ENCODE measurements at places on chromosomes 3 and 15.

DNA sequence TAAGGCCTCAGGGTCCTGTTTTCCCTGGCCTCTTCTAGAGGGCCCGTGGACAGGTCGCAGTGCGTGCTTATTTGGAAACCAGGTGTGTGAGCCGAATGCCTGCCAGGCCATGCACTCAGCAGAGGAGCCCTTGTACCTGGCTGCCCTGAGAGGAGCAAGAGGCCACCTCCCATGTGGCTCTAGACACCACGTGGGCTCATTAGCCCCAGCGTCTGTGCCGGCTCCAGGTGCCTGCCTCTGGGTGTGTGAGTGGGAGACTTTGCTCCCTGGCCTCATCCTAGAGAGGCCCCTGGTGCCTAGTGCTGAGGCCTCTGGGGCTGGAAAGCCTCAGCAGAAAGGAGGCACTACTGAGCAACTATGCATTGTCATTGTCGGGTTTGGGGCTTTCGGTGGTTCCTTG, 50.4 kb downstream of the KLF13 start:
- no peak for DNase-seq

GRCh38 chr3:23404246-23404645, 201.1 kb downstream of the UBE2E2 start:
- DNase-seq = no peak

DNA sequence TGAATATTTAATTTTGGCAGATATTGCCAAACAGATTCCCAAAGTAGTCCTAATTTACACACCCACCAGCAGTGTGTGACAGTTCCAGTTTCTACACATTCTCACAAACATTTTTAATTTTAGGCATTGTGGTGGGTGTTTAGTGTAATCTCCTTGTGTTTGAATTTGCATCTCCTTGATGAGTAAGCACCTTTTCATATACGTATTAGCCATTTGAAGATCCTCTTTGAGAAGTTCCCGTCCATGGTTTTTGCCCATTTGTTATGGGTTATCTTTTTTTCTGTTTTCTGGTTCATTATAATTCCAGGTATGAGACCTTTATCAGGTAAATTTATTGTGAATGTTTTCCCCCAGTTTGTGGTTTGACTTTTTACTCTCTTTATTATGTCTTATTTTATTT, 2.3 kb upstream of the TM4SF19 start:
- no peak for DNase-seq

DNA sequence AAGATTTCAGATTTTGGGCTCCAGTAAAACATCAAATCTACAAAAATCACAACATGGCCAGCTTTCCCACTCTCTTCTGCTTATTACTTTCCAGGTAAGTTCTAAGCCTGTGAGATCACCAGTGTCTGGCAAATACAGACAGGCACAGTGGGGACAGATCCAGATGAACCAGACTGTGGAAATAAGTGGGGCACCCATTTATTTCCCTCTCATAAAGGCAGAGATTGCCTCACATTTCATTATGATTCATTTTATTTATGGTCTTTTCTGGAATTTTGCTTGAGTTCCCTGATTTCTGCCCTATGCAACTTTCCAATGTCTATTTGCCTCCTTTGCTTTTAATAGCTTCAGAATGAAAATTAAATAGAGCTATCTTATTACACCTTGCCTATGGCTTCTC, 66.8 kb downstream of the GREM1 start:
- no peak for DNase-seq

DNA sequence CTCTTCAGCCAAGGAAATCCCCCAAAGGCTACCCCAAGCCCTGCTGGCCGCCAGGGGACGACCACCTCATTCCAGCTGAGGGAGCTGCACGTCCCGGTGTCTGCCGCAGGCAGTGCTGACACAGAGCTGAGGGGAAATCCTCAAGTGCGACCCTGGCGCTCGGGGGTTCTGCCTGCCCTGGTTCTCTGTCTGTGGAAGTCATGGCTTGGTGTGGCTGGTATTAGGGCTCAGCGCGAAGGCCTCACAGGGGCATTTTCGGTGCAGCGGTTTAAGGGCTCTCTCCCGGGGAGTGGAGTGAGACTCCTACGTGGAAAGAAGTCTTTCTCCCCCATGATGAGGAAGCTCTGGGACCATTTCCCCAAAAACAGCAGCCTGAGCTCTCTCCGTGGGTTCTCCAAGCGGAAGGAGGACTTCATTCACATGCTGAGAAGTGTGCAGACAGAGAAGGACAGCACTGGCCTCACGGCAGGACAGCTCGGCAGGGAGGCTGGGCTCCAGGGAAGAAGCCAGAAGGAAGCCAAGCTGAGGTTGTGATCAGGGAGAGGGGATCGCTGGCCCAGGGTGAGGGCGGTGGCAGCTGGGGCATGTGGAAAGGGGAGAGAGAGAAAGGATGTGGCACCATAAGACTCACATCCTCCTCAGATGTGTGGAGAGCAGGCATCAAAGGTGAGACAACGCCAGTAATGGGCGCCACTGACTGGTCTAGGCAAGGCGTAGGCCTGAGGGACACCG, 48.6 kb downstream of the KLF15 start:
- no peak for DNase-seq

- DNase-seq = no peak
Observed at GRCh38 chr3:192915304-192915703, 2.4 kb downstream of the MB21D2 start.

GRCh38 chr3:138834596-138835396, at the start of gene PIK3CB:
Gene PIK3CB, minus strand, starts transcription at chr3:138834928. Its CDS starts 75,585 bp downstream, at chr3:138759343.
- DNase-seq = peak; percentile 86

GRCh38 chr3:14853271-14853951, 34.6 kb downstream of the FGD5 start:
- DNase-seq = no peak

DNA sequence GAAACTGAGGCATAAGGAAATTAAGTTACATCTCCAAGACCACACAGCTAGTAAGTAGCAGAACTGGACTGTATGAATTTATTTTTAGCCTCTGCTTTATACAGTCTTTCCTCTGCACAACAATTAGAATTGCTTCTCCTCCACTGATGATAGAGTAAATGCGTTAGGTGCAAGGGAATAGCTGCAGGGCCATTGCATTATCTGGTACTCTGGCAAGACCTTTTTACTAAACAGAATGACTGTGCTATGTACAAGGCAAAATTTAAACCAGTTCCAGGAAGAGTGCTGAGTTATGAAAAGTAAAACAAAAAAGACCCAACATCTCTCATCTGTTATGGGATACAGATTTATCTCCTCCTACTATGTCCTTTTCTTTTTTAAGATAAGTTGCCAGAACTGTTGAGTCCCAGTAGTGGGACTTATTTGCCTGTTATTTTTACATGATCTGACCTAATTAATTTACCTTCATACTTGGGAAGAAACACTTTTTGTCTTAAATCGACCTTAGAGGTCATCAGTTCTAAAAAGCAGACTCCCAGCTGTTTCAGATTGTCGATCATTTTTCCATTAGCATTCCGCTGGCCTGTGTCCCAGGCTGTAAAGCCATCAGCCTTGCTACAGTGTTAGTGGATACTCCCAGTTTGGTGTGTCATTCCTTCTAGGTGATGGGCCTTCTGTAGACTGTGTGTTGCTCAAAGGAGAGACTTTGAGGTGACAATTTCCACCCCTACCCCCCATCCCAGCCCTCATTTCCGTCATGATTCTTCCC, 147.5 kb upstream of the NUDT16 start:
- DNase-seq = no peak

DNA sequence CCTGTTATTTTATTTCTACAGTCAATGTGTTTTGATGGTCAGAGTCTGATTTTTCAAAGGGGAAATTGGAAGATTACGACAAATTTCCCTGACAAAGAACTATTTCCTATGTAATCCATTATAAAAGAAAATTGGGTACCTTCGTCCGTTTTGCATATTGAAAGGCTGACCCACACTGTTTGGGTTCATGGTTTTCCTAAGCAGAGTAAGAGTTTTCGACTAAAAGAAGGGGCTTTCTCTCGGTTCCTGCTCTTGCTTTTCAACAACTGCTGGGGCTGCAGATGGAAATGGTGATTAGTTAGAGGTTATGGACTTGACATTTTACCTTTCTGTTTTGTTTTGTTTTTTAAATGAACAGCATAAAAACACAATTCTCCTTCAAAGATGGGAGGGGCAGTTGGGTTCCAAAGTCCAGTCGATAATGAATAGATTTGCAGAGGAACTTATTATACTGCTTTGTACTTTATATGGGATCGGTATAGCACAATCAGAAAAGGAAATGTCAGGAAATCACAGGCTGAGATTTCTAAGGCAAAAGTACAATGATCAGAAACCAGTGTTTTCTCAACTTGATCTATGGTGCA, 978 bp downstream of the KCNMB2 start:
- no peak for DNase-seq

DNA sequence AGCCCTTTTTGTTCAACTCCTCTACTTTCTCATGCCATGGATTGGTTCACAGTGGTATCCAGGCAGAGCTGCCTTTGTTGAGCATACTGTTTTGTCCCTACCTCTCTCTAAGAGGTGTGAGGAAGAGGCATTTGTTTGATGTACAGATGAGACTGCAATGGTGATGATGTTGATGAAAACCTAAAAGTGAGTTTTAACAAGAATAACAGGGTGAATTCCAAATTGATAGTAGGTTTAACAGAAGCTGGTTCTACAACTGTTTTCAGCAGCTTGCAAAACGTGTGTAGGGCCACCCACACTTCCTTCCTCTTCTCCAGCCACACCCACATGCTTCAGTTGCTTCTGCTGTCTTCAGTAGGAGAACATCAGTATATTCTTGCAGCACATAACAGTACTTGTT, 10.2 kb downstream of the SNRK start:
- no peak for DNase-seq

DNA sequence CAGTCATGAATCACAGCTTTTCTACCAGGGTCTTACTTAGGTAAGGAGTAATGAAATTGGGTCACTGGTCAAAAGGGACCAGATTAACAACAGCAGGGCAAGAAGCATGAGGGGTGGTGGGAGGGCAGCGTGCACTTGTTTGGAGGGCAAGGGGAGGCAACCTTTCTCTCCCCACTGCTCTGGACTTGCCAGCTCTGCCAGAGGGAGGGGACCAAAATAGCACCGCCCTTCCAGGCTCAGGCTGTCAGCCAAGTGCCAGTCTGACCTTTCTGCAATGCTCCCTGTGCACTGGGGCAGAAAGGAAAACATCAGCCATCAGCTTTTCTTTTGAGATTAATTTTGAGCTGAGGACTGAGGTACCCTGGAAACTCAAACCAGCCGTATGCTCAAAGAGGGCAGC, 4.5 kb upstream of the ULK3 start:
- DNase-seq = no peak

DNA sequence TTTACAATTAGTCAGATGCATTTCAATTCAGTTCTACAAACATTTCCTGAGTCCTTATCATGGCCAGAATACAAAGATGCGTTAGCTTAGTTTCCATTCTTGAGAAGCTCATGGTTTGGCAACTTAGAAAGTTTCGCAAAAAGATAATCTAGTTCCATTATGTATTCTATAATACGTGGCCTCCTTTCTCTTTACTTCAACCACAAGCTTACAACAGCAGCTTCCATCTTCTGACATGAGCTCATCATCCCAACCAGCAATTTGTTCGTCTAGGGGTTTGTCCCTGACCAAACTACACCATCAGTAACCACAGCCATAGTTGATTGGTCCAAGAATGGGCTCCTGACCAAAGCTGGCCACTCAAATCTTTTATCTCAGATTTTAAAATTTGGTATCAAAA, 267.6 kb upstream of the TBC1D5 start:
- no peak for DNase-seq

DNA sequence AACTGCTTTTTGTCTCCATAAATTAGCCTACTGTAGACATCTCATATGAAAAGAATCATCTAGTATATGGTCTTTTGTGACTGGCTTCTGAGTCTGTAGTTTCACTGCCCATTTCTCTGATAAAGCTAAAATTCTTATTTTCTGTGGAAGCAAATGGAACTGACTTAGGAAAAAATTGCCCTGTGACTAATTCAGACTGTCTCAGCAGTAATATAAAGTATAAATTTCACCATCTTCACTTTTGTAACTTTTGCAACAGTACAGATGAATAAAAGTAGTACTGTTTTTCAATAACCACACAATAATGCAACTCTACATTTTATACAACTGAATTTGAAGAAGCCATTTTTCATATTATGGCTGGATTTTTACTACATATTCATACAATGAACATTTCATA, 104.1 kb downstream of the TBC1D5 start:
- DNase-seq = no peak

GRCh38 chr3:49013738-49014660, 4.4 kb downstream of the DALRD3 start:
- no peak for DNase-seq

DNA sequence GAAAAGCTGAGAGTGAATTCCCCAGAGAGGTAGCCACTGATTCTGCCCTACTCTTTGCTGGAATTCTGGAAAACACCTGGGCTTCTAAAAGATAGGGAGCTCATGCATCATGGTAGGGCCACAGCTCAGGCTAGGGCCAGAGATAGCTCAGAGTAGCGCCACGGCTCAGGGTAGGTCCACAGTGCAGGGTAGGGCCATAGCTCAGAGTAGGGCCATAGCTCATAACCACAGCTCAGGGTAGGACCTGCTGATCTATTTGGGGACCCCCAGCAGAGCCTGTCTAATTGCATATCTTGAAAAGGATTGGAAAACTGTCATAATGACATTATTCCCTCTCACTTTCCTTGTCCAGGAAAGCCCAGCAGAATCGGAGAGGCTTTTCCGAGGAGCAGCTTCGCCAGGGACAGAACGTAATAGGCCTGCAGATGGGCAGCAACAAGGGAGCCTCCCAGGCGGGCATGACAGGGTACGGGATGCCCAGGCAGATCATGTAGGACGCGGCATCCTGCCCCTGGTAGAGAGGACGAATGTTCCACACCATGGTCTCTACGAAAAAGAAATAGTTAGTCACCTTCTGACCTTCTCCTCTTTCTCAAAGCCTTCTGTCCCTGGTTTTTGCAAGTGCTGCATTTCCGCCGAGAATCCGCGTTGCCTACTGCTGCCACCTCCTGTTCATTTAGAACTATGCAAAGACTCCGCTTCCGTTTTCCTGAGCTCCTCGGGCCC, 14.5 kb downstream of the TAGLN3 start:
- DNase-seq = peak; percentile 75

GRCh38 chr3:67030785-67031740, 33.0 kb downstream of the KBTBD8 start:
- no peak for DNase-seq

- DNase-seq = peak; percentile 62
Observed at GRCh38 chr3:68876112-68876713, 56.1 kb downstream of the TAFA4 start.

DNA sequence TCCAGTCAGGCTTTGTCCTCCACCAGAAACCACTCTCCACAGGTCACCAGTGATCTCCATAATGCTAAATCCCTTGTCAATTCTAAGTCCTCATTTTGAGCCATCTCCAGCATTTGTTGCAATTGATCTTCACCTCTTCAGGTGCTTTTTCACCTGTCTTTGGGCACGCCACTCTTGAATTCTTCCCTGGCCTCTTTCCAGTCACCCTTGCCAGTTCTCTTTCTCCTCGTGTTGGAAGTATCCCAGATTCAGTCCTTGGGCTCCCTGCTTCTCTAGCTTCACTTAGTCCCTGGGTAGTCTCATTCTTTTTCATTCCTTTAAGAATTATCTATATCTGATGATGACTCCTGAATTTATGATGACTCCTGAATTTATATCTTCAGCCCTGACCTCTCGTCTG, 37.5 kb downstream of the MAPK6 start:
- DNase-seq = no peak

GRCh38 chr3:59480486-59480995, 430.7 kb upstream of the CFAP20DC start:
- no peak for DNase-seq
